Prostate gland (tissue), 2 donors: ENCODE measurements at places on chromosomes 2 and 18.

- DNase-seq = peak; percentile 65
Observed at GRCh38 chr2:101064868-101065549, 62.9 kb downstream of the RPL31 start.

DNA sequence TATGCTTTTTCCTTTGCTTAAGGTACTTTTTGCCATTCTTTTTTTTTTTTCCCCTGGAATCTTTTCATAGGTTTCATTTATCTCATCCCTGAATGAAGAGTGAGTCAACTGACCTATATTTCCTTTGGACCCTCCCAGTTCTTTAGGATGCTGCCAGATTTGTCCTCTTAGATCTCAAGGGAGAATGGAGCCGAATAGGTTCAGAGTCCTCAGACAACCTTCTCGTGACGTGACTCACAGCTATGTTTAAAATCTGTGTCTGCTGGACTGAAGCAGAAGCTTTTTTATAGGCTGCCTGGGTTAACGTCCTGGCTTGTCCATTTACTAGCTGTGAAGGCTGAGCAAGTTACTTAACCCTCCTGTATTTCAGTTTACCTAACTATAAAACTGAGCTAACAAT is 358.6 kb downstream of the DLGAP1 start:
- peak; percentile 67 for DNase-seq

GRCh38 chr2:147165697-147166382 is 679.0 kb upstream of the ACVR2A start:
- DNase-seq = no peak

- DNase-seq = no peak
Observed at GRCh38 chr18:45161850-45162249, 453.4 kb upstream of the SLC14A2 start.

DNA sequence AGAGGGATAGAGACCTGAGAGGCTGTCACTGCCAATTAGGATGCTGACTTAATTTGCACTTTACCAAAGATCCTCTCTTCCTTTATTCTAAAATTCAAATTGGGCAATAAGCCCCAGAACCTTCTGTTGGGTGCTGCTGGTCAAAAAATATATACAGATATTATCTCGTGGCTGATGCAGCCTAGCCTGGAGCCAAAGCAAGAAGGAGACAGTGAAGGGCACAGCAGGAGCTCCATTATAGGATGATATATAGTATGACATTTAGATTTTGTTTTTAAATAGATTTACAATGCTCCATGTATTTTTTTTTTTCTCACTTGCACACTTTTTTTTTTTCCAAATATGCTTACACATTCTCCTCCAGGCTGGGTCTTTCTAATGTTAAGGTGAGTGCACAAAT is 579.3 kb downstream of the PIK3C3 start:
- DNase-seq = no peak

GRCh38 chr2:157842106-157842879 is 33.8 kb downstream of the ACVR1 start:
- DNase-seq = no peak

- no peak for DNase-seq
Observed at GRCh38 chr18:62554061-62554815, 31.4 kb downstream of the ZCCHC2 start.

DNA sequence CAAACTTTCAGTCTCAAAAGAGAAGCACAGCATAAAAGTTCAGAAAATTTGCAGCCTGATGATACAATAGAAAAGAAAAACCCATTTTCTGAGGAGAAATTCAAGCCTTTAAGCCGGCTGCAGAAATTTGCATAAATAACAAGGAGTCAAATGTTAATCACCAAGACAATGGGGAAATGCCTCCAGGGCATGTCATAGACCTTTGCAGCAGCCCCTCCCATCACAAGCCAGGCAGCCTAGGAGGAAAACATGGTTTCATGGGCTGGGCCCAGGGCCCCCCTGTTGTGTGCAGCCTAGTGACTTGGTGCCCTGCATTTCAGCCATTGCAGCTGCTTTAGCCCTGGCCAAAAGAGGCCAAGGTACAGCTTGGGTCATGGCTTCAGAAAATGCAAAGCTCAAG is 54.1 kb upstream of the CAVIN2 start:
- DNase-seq = no peak

DNA sequence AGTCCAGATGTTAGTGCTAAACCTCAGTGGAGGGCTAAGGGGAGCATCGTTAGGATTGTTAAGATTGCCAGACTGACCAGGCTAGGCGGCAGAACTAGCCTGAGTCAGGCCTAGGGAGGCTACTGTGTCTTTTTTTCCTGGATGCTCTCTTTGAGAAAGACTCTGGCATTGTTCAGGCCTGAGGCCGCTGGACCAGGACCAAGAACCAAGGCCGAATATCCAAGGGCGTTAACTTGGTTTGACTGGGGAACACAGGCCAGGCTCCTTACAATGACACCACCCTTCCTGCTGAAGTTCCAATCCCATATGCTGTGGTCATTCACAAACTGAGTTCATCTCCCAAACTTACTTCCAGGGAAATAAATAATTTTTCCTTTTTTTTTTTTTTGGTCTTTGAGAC is 10.6 kb downstream of the HTRA2 start:
- no peak for DNase-seq

- DNase-seq = no peak
Observed at GRCh38 chr2:32958821-32959220, 12.1 kb downstream of the LTBP1 start.

DNA sequence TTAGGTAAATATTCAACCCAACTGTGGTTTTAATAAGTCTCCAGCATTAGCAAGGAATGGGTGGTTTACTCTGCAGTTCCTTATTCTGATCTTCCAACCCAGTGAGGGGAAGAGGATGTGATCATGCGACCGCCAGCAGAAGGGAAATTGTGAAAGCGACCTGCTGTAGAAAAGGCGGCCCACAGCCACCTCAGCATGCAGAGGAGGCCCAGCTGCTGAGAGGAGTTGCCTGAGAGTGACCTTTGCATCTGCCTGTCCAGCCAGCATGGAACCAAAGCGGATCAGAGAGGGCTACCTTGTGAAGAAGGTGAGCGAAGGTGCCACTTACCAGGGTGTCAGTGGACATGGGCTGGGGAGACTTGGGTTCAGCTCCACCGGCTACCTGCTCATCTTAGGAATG is at the start of gene PLEK:
Gene PLEK, plus strand, starts transcription at position 196 of the 400 bp plus-strand sequence. Its CDS starts 70 bp downstream, at position 266.
- DNase-seq = no peak

- DNase-seq = peak; percentile 25
Observed at GRCh38 chr2:84022810-84023431, 436.2 kb downstream of the SUCLG1 start.

DNA sequence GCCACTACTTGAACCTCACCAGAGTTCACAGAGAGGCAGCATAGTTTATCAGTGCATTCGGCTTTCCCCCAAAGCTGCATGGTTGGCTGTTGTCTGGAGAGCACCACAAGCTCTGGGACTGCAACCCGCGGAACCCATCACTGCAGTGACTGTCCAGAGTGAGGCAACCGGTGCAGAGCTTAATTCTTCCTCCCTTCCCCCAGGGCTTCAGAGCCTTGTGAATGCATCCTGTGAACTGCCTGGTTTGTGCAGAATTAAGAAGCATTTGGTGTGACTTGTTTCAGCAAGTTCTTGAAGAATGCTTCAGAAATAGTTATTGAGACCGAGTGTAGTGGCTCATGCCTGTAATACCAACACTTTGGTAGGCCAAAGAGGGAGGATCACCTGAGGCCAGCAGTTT is 99.2 kb upstream of the FOSL2 start:
- no peak for DNase-seq

- no peak for DNase-seq
Observed at GRCh38 chr2:85922199-85922598, 33.4 kb upstream of the ST3GAL5 start.

- DNase-seq = peak; percentile 10
Observed at GRCh38 chr2:88659538-88659915, 31.9 kb upstream of the RPIA start.

DNA sequence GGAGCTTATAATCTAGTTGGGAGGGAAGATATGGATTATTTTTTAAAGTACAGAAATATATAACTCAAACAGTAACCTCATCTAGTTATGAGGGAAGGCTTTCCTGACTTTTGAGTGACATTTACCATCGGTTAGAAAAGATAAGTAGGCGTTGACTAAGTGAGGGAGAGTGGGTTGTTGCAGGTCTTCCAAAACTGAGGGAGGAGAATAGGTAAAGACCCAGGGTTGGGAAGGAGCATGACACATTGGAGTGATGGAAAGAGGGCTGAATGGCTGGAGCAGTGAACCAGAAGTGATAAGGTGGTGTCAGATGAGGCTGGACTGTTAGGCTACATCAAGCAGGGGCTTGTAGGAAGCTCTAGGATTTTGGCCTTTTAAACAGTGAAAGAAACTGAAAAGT is 10.6 kb upstream of the NUP35 start:
- DNase-seq = no peak

GRCh38 chr2:208415897-208416296 is 9.3 kb downstream of the PTH2R start:
- DNase-seq = no peak

DNA sequence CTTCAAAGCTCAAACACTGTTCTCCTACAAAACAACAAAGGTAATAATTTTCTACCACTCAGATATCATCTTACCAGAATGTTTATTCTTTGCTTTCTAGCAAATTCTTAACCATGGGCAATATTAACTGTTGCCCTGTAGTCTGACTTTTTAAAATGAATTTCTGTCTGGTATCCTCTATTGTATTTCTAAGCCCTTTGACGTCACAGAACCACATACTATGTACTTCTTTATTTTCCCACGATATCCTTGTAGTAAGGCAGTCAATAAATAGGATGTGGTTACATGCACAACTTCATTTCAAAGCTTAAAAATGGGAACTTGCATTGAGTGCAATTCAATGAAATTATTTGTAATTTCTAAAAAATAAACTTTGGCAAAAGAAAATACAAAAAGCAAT is 58.7 kb downstream of the THADA start:
- no peak for DNase-seq

DNA sequence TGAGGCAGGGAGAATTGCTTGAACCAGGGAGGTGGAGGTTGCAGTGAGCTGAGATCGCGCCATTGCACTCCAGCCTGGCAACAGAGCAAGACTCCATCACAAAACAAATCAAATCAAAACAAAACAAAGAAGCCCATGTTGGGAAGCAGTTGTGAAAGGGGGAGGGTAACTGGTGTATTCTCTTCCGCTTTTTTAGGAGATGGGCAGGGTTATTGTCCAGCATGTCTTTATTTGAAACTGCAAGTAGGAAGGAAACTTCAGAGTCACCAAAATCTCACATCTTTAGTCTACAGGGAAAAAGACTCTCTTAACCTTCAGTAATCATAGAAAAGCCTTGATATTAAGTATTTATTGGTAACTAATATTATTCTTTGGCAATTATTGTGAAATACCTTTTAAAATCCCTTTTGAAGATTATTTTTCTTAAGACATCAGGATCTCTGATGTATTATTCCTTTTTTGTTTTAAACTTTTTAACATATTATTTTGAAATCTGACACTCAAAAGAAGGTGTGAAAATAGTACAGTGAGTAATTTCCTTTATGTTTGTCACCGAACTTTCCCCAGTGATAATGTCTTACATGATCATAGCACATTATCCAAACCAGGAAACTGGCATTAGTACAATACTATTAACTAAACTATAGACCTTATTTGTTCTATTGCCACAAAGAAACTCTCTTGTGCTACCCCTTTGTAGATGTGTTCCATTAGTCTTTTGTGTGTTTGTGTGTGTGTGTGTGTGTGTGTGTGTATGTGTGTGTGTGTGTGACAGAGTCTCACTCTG is 84.3 kb upstream of the LTBP1 start:
- DNase-seq = no peak

DNA sequence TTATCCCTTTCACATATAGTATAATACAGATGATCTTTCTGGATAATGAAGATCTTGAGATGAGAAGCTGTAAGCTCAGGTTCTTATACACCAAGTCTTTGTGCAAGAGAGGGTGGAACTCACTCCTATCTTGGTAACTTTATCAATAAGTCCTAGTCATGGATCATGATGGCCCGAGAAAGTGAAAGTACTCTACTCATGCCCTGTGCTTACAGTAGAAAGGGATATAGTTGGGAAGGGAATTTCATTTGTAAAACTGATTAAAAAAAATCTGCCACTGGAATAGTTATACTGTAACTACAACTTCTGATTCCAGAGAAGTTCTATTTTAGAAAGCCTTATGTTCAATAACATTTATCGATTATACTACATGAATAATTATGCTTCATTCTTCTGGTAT is 51.8 kb downstream of the MYO3B start:
- no peak for DNase-seq

- no peak for DNase-seq
Observed at GRCh38 chr18:7808992-7809391, 241.9 kb downstream of the PTPRM start.

DNA sequence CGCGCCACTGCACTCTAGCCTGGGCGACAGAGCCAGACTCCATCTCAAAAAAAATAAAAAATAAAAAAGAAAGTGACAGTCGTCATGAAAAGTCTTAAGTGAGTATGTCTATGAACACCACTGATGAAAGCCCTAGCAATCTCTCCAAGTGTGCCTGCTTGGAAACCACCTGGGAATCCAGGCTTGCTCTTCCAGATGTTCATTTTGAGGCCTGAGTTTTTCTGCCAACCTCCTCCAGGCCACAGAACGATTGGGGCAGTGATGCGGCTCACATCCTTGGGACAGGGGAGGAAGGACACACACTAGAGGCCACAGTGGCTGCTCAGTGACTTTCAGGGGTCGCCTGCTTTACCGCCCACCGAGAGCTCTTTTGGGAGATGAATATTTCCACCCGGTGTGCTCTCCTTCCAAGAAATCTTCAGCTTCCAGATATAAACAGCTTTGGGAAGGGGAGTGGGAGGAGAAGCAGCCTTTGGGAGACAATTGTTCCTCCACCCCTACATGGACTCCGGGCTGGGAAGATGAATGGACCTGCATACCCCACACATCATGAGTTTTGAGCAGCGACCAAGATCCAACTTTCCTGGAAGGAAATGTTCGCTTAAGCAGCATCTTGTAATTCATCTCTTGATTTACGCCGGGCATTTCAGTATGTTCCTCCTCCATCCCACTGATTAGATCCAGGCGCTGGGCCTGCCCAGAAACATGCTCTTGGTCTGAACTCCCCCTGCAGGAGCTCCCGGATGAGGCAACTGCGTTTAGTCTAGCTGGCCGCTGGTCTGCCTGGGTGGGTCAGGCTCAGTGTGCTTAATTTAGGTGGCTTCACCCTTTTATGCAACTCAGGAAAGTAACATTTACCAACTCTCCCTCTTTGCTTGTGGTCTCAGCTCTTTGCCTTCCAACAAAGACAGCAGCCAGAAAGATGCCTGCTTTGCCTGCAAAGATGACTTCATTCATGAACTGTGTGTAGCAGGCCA is 6.2 kb upstream of the ARMC9 start:
- peak; percentile 25 for DNase-seq

DNA sequence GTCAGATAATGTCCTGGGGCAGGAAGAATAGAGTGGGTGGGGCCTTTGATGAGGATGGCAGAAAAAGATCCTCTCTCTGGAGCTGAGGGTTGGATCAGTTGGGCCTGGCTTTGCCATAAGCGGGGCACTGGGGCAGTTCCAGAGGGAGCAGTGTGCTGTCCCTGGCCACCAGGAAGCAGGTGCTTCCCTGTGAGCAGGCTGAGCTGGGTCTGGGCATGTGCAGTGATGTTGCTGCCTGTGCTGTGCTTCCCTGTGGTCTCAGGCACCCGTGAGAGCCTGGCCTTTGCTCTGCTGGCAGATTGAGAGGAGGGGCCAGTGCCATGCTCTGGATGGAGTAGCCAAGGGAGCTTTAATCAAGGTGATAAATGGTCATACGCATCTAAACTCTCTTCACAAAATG is 14.6 kb upstream of the NPPC start:
- DNase-seq = no peak

- peak; percentile 64 for DNase-seq
Observed at GRCh38 chr2:70964596-70965386, 13.6 kb upstream of the ANKRD53 start.
